Caudate nucleus (tissue), 63 donors: ENCODE measurements at places on chromosomes 16 and 17.

DNA sequence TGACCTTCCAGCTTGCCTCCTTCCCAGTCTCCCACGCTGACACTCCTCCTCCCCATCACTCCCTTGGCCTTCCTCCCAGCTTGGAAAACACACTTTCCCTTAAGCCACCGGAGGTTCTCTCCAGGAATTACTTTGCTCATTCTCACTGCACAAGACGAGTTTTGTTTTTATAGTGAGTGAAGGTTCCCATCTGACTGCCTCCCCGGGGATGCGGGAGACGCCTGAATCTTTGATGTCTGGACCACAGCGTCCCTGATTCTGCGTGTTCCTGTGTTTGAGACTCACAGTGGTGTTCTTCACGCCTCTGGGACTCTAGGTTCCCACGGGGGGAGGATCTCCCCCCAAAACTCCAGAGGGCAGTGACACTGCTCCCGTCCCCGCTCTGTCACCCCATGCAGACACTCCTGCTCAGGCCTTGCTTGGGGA, 2.0 kb downstream of the DNAI2 start:
- DNase-seq = no peak

GRCh38 chr17:38569701-38570512, 35.8 kb downstream of the SRCIN1 start:
- peak; percentile 45 for DNase-seq

DNA sequence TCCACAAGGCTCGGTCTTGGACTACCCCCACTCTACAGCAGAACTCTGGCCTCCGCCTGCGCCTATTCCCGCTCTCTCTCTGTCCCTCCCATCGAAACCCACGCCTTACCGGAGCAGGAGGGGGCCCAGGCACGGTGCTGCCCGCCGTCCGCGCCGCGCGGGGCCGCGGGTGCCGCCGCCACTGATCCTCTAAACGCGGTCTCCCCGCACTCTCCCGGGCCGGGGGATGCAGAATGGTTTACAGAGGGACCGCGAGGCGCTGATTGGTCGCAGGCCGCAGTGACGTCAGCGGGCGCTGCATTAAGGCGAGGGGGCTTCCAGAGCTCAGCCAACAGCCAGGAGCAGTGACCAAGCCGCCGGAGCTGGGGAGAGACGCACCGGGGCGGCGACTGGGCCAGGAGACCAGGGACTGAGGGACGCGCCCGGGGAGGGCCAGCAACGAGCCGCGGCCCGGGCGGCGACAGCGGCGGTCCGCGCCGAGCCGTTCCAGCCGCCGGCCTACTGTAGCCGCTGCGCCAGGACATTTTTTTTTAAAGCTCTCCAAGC, 747 bp upstream of the LHX1 start:
- DNase-seq = no peak

- DNase-seq = no peak
Measured at GRCh38 chr16:58082381-58082780, 46.8 kb downstream of the CFAP20 start.

- no peak for DNase-seq
Measured at GRCh38 chr17:49455272-49455861, 39.7 kb upstream of the NGFR start.

DNA sequence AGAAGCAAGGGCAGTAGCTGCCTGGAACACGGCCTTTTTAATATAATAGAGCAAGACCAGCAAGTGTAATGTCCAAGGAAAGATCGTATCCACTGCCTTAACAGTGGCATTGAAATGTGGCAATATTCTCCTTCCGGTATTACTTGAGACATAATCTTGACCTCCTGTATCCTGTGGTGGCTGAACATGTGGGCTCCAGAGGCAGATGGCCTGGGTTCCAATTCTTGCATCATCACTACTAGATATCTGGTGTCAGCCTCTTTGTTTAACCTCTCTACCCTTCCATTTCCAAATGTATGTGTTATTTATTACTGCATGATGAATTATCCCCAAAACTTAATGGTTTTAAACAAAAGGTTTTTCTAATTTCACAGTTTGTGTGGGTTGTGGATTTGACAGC, 3.5 kb upstream of the CDYL2 start:
- no peak for DNase-seq

GRCh38 chr16:22646948-22647556, 136.4 kb downstream of the NPIPB5 start:
- DNase-seq = no peak

- DNase-seq = no peak
Measured at GRCh38 chr16:84087001-84087400, 29.7 kb downstream of the MBTPS1 start.

DNA sequence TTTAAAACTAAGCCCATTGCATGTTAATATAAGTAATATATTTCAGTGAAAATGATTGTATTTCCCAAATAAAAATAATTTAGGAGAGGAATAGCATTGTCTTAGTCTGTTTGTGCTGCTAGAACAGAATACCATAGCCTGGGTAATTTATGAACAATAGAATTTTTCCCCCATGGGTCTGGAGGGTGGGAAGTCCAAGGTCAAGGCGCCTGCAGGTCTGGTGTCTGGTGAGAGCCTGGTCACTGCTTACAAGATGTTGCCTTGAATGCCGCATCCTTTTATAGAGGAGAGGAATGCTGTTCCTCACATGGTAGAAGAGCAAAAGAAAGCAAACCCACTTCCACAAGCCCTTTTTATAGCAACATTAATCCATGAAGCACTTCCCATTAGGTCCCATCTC, 161.3 kb upstream of the ZFHX3 start:
- no peak for DNase-seq

DNA sequence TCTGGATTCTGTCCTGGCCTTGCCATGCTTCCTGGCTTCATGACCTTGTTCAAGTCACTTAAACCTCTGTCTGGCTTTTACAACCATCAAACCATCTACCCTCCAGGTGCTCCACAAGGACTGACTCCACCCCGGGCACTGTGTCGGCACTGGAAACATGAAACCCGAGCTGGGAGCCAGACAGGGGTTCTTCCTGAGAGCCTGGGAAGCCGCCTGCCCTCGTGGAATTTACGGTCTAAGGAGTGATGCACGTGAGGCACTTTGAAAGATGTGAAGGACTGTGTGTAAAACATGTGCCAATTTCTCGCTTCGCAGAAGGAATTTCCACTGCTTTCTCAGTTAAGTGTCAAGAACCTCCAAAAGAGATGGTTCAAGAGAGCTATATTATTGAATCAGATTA, 11.6 kb downstream of the CDK5R1 start:
- DNase-seq = no peak

GRCh38 chr16:62870554-62870953, 834.3 kb upstream of the CDH8 start:
- no peak for DNase-seq

- no peak for DNase-seq
Measured at GRCh38 chr16:76947749-76948148, 243.2 kb upstream of the MON1B start.

GRCh38 chr17:77489893-77490255, 349.1 kb downstream of the SEC14L1 start:
- peak; percentile 63 for DNase-seq

DNA sequence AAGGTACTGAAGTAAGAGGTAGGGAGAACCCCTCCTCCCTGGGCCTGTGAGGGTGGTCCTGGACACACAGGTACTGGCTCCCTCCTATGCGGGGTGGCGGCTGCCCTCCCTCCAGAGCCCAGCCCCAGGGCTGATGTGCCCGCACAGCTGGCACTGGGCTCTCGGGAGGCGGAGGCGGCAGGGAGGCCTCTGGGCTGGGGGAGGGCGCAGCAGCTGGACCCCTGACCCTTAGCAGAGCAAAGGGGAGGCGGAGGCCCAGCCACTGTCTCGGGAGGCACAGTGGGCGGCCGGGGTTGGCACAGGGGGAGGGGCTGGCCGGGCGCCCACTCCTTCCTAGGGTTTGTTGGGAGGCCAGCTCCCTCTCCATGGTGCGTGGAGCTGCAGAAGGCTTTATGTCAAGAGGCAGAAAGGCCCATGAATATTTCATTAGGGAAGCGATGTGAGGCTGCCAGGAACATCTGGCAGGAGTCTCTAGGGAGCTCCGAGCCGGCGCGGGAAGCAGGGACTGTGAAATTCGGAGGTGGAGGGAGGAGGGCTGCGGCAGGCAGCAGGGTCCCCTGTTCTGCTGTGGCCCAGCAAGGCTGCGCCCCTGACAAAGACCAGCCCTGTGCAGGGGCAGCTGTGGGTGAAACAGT, 44.1 kb upstream of the ACSF3 start:
- DNase-seq = no peak

GRCh38 chr16:75257886-75258806, 6.7 kb upstream of the BCAR1 start:
- DNase-seq = no peak

- no peak for DNase-seq
Measured at GRCh38 chr16:65394281-65394680, 272.4 kb upstream of the CDH11 start.

DNA sequence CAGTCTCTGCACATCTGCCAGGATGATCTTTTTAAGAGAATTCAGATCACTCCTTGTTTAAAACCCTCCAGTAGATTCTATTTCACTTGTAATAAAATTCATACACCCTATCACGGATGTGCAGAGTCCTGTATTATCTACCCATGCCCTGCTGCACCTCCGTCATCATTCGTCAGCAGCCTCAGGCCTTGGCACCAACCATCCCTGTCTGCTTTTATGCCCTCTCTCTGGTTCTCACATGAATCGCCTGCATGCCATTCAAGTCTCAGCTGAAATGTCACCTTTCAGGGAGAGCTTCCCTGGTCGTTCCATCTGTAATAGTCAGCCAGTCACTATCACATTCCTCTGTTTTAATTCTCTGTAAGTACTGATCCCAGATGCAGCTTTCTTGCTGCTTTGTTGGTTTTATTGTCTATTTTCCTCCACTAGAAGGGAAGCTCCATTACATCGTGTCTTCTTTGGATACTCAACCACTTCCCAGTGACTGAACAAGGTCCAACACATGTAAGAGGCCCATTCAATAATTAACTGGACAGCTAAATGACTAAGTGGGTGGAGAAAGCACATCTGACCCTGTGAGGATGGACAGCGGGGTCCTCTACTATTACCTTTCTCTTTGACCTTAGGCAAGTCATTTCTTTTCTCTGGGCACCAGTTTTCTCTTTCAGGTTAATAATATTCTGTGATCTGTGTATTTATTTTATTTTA, 81.2 kb upstream of the GOT2 start:
- no peak for DNase-seq

- DNase-seq = no peak
Measured at GRCh38 chr16:12547608-12547922, 256.1 kb downstream of the CPPED1 start.

GRCh38 chr17:6654841-6655731, 3.5 kb downstream of the C17orf100 start:
- no peak for DNase-seq

DNA sequence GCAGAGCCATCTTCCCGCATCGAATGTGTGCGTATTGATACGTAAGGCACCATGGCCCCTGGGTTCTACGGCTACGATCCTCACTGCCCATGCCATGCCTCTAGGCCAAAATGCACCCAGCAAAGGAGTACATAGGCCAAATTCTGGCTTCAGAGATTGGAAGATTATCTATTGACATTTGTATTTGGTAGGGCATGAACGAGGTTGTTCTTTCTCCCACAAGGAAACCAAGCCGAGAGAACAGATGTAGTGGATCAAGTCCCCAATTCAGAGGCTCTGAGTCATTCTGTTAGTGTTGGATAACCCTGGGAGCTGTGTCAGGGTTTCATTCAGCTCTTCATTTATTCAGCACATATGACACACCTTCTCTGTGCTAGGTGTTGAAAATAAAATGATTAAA, 36.5 kb downstream of the HOXB1 start:
- DNase-seq = no peak

- no peak for DNase-seq
Measured at GRCh38 chr16:86202267-86202666, 303.3 kb downstream of the IRF8 start.

- no peak for DNase-seq
Measured at GRCh38 chr16:53404959-53405358, 29.3 kb upstream of the RBL2 start.

DNA sequence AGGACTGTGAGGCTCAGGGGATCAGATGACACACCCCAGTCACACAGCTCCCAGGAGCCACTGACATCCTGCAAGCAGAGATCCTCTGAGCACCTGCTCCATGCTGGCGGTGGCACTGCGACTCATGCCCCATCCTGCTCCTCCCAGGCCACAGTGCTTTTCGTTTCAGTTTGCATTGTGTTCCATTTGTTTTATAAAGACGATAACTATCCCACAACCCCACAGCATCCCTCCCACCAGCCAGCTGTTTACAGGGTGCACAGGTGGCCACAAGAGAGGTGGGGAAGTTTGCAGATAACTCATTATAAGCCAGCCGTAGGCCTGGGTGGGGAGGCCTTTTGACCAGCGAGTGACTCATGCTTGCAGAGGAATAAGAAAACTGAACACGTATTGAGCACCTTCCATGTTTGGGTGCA, 28.2 kb downstream of the BCO1 start:
- DNase-seq = no peak

DNA sequence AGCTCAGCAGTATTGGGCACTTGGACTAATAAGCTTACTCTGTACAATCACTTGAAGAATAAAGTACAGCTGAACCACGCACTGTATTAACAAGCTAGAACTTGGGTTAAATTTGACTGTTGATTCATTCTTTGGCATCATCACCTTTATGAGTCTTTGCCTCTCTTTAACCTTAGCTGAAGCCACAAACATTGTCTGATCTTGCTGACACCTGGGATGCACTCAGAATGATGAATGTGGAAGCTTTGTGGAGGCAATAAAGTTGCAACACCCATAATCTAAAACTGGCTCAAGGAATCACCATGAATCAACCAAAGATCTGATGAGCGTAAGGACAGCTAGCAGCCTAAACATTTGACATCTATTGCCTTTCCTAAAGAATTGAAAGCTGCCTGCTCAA, 590.6 kb upstream of the SOX9 start:
- no peak for DNase-seq

DNA sequence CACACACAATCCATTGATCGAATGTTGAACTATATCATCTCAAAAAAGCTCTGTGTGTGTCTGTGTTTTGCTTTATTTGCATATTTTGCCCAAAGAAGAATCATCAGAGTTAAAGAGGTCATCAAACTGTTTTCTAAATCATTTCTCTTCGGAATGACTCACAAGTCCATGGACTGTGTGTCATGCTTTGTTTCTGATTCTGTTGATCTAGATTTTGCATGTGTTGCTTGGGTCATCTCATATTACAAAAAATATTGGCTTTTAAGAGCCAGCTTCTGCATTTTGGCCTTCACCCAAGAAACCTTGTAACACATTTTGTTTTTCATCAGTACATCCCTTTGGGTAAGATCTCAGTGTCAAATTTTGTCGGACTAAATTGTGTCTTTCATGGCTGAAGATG, 471.2 kb upstream of the HSBP1 start:
- no peak for DNase-seq

DNA sequence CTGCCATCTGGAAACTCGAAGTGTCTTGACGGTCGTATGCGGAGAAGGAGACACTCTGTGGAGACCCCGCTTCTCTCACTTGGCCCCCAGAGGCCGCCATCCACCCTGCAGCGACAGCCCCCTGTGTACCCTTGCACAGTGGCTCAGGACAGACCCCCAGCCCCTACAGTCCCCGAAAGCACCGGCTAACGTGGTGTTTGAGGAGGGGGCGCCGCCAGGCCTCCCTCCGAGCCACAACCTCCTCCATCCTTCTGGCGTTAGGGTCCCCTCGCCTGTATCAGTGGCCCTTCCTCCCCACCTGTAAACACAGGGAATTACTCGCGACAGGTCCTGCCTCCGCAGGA, 73.6 kb downstream of the LMF1 start:
- no peak for DNase-seq

- no peak for DNase-seq
Measured at GRCh38 chr16:26269673-26270072, 577.9 kb downstream of the HS3ST4 start.
